Gastroesophageal sphincter (tissue), 4 donors: ENCODE measurements at places on chromosomes 7 and 10.

- ATAC-seq, result no peak
These were observed 22.3 kb downstream of the MACROH2A2 start for GRCh38 chr10:70074971-70075370.

- ATAC-seq, result no peak
These were observed 123.5 kb upstream of the ZNF32 start for GRCh38 chr10:43772171-43772570.

DNA sequence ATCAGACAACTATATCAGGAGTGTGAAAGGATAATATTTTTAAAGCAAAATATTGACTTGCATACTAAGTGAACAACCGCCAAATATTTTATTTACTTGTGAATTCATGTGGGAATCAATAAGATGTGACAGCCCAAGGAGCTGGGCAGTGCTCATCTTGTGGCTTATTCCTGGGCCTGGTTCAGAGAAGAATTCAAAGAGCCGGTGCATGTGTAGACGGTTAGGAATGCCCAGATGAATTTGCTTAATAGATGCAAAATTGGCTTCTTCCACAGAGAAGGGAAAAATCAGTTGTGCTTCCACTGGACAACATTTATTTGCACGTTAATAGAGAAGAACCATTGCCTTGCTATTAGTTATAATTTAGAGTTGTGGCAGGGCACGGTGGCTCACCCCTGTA, 4.4 kb downstream of the MYL7 start:
- ATAC-seq, result no peak

GRCh38 chr7:150375662-150376521, 3.2 kb upstream of the ZNF775 start:
- ATAC-seq, result no peak

DNA sequence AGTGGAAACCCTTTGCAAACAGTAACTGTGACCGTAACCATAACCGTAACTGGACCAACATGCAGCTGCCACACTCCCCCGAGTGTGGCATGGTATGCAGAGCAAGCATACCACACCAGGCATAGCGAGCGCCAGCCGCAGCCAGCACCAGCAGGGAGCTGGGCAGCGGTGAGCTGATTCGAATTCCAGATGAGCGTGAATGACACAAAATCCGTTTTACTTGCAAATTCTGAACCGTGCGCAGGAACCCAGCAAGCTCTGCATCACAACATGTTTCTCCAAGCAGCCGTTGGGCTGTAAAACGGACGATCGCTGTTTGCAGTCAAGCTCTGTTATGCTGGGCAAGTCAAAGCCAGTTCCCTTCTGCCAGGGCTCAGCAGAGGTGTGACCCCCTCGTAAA, 111.1 kb downstream of the OAT start:
- no peak for ATAC-seq

- ATAC-seq, result no peak
These were observed 67.6 kb downstream of the PRKAG2 start for GRCh38 chr7:151809146-151809863.

- no peak for ATAC-seq
These were observed 717.5 kb upstream of the LRRN3 start for GRCh38 chr7:110373416-110373815.
